PC-9 (cell line): ENCODE measurements at places on chromosomes 2 and 18. TPM values are rescaled to one million over a fixed set of nuclear protein-coding genes. Genes with fewer than 3 reads are reported as not detected.

The EPAS1 gene
- total RNA-seq, result 127 and 163 TPM in 2 replicates

The DSG2 gene
- total RNA-seq, result 66.0 and 90.1 TPM in 2 replicates

The PDE1A gene
- 0.11 and 0.30 TPM in 2 replicates for total RNA-seq

The TNFAIP6 gene
- total RNA-seq, result not detected in 2 replicates

The PSTPIP2 gene
- not detected in 2 replicates for total RNA-seq

The UGT1A4 gene
- total RNA-seq, result 73.6 and 93.0 TPM in 2 replicates

- no peak for DNase-seq
Measured at GRCh38 chr2:165778653-165779451, 15.2 kb downstream of the GALNT3 start.

- no peak for DNase-seq
Measured at GRCh38 chr2:30691091-30691947, 115.9 kb downstream of the CAPN13 start.

GRCh38 chr2:55553321-55553720 is 33.8 kb downstream of the CFAP36 start:
- no peak for DNase-seq

GRCh38 chr2:100716581-100716980 is 103.4 kb upstream of the NPAS2 start:
- no peak for DNase-seq
